ENCODE measurements at places on chromosomes 7 and 10. TPM values are rescaled to one million over a fixed set of nuclear protein-coding genes. Genes with fewer than 3 reads are reported as not detected.

The NEBL gene
- total RNA-seq = 0.17 TPM

The CARD11 gene
- 114 TPM for total RNA-seq

- DNase-seq = peak; percentile 39
These were observed 77.6 kb downstream of the NRBF2 start for GRCh38 chr10:63210611-63211196.

- no peak for DNase-seq
These were observed 161.1 kb upstream of the SVIL start for GRCh38 chr10:29795850-29796249.

The BUB3 gene
- 255 TPM for total RNA-seq

DNA sequence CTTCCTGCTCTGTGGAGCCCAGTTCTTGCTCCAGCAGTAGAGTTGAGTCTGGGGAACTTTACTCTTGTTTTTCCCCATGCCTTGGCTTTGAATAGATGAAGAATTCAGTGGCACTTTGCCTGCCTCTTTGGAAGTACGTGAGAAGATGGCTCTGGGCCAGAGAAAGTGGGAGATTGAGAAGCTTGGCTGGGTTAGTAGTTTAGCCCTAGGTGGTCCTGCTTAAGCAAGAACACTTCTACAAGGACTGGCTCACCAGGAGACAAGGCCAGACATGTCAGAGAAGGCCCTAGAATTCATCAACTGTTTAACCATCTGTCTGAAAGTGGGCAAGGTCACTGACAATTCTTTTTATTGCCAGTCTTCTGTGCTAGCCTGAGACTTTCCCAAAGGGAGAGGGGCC lies 410.3 kb downstream of the TYW1 start:
- DNase-seq = no peak

The ACTA2 gene
- total RNA-seq = 60.7 TPM

DNA sequence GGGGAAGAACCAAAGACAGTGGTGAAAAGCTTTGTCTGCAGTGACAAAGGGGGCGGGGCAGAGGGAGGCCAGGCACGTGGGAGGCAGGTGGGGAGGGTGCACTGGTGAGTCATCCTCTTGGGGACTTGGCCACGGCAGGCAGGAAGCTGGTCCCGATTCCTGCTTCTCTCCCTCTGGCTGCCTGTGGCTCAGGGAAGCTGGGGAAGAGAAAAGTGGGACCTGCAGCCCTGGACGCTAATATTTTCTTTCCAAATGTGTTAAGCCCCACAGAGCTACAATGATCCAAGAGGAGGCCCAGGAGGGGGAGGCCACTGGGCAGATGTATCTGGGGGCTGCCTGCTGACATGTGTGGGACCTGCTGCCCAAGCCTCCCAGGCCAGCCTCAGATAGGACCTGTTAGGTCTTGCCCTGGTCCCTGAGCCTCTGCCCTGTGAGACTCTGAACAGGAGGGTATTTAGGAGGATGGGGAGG lies 231.8 kb downstream of the KCNMA1 start:
- peak; percentile 10 for DNase-seq

DNA sequence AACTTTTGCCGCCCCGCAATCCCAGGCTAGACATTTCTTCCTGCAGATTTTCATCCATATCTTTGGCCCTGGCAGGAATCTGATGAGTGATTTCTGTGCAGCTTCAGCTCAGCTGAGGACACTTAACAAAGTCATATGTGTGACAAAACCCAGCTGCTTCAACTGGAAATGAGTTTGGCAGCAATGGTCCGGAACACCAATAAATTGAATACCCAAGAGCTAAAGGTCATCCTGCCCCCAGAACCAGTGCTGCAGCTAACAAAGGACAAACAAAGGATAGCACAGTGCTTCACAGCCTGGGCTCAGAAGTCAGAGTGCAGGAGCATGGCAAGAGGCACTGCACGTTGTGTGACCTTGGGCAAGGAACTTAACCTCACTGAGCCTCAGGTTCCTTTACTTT lies 40.0 kb upstream of the TRIL start:
- no peak for DNase-seq

DNA sequence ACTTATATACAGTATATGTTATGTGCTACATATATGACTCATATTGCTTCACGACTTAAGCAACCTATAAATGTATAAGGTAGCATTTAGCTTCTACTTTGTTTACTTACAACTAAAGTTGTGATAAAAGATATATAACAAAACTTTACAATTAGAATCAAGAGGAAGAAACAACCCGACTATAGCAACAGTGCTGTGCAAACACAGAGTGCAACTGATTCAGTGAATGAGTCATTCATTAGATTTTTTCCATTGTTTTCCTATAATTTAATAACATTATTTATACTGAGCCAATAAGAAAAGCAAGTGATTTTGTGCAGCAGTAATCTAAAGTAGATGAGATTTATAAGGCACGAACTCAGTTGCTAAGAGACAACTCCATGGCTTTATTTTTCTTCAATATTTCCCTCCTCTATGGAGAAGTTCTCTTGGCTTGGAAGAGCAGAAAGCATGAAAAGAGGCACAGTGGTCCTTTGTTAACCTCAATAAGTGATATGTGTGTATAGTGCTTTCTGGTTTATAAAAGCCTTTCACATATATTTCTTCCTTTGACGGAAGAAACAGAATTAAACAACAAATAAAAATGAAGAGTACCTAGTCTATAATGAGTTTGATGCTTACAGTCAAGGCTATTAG lies 19.8 kb downstream of the CEP41 start:
- no peak for DNase-seq

All from activated T-cell treated with anti-CD3 and anti-CD28 coated beads, Interleukin-2, amount 50 U/mL, for 72 hours (primary cell).